ENCODE measurements at places on chromosomes 16 and 17. TPM values are rescaled to one million over a fixed set of nuclear protein-coding genes. Genes with fewer than 3 reads are reported as not detected.

GRCh38 chr17:4420692-4421131 is 13.0 kb upstream of the SPNS3 start:
- DNase-seq: peak; percentile 42

GRCh38 chr17:20926532-20926931 is 116.3 kb downstream of the USP22 start:
- no peak for DNase-seq

GRCh38 chr17:49404906-49405305 is 9.8 kb downstream of the PHB1 start:
- DNase-seq: no peak

DNA sequence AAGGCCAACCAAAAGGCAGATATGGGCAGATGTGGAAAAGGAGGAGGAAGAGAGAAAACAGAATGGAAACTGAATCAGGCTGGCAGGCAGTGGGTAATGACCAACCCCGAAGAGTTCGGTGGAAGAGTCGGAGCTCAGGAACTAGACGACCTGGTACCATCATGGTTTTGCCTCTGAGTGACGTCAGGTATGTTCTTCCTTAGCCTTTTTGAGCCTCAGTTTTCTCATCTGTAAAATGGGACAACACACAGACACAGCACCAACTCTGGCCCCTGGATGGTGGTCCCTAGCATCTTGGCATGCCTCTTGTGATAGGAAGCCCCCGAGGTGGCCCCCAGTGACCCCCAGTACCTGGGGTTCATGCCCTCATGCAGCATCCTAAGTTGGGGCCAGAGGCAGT is 37.2 kb upstream of the C16orf82 start:
- DNase-seq: no peak

DNA sequence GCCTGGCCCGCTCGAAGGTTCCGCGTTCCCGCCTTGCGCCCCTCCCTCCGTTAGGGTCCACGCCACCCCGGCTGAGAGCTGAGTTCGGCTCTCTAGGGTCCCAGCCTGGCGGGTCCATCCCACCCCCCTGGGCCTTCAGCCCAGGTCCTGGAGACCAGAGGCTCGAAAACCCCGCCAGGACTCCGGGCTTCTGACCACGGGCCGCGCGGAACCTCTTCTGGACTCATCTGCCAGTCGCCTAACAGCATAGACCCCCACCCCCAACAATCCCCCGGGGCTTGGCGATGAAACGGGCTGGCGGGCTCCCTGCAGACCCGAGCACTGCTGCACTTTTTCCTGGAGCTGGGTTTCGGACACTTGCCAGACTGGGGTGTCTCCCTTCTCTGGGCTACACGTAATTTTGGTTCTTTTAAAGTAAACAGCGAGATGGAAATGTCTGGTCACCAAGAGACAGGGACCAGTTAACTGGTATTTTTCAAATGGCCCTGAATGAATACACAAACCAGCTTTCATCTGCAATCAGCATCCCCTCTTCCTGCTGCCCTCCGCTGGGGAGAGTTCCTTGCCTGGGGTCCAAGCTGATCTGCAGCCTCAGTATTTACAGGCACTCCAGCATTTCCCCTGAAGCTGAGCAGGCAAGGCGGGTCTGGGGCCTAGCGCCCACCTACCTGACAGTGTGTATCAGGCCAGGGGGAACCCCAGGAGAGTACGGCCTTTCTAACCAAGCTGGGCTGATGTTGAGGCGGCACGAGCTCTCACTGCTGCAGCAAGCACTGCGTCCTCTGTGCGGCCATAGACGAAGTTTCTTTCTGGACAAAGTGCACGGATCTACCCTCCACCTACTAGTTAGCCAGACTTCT is 639 bp upstream of the TRIM65 start:
- DNase-seq: no peak

DNA sequence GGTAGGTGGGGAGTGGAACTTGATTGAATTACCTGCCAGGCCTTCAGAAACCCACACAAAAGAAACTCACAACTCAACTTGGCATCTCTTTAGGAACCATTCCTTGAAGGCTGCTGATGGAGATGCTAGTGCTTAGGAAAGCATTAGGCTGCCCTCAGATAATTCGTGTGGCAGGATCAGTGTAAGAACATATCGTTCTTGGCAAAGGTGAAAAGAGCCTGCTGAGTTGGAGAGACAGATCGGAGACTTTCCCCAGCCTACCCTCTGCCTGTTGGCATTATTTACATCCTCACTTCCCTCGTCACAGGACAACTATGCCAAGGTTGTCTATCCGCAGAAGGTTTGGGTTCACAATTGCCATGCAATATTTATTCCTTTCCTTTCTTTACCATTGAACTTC is 120.0 kb upstream of the HS3ST3A1 start:
- DNase-seq: no peak

- DNase-seq: peak; percentile 64
These were observed 18.0 kb downstream of the XPO6 start for GRCh38 chr16:28193530-28194423.

GRCh38 chr16:27355610-27356009 is 41.8 kb downstream of the IL4R start:
- DNase-seq: no peak

- DNase-seq: no peak
These were observed 320.5 kb downstream of the UTP18 start for GRCh38 chr17:51580869-51581268.

DNA sequence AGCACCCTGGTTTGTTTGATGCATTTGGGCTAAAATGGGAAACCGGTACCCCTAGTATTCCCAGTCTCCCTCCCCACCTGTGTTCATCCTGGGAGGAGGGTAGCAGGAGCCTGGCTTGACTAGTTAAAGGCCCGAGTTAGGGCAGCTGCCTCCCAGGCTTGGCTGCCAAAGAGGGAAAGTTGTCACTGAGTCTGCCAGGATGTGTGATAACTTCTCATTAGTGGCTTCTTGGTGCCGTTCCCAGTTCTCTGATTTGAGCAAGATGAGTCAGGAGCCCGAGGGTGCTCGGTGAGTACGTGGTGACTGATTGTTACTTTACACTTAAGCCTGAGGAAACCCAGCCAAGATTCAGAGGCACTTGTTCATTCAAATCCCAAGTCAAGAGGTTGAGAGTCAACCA is 2.5 kb downstream of the KRT32 start:
- peak; percentile 84 for DNase-seq

DNA sequence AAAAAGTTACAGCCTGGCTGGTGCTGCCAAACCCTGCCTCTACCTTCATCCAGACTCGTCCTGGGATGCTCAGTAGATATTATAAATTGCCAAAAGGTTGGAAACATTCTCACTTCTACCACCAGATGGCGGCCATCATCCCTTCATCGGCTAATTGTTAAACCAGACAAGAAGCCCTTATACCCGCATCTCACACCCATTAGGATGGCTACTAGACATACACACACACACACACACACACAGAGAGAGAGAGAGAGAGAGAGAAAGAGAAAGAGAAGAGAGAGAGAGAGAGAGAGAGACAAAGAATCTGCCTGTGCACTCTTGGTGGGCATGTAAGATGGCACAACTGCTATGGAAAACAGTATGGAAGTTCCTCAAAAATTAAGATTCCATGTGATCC is 15.0 kb upstream of the SCIMP start:
- DNase-seq: peak; percentile 53

GRCh38 chr16:1916640-1916990 is 1.6 kb downstream of the HS3ST6 start:
- no peak for DNase-seq

- peak; percentile 97 for DNase-seq
These were observed 78.6 kb upstream of the CREBBP start for GRCh38 chr16:3959148-3959547.

DNA sequence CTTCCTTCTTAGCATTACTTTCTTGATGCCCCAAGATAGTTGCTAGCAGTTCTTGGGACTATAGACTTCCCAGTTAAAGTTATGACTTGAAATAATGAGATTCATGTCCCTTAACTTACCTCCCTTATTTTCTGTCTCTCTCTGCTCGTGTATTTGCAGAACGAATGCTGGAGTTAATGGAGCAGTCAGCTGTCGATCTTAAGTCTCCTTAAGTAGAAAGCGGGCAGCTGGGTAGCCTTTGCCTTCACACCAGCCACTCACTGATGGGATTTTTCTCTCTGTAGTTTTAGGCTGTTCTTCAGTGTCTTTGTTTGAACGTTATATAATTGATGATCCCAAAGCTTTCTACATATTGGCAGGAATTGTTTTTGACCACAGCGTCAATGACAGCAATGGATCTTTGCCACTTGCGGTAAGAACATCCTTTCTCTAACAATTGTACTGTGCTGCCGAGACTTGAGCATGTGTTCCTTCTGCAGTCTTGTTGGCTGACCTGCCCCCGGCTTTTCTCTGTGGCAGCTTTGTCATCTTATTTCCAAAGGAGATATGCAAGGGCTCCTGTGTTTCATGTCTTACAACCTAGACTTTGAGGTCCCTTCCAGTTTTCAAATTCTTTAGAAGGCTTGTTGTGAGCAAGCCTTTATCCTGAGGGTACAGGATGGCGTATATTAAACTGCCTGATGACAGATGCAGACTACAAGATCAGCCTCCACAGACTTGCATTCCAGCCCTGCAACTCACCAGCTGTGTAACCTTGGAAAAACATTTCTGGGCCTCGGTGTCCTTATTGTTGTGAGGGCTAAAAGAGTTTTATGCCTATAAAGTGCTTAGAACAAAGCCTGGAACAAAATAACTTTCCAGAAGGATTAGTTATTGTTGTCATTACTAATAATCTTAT is 25.1 kb upstream of the ABCA3 start:
- no peak for DNase-seq

Gene SYCE1L
- 2.0 TPM for total RNA-seq

Gene FBXW10
- 0.67 TPM for total RNA-seq

Gene SHISA9
- 24.2 TPM for total RNA-seq

Gene FOXC2
- total RNA-seq: 6.0 TPM

Gene RASD1
- not detected for total RNA-seq

Gene PABPN1L
- not detected for total RNA-seq

Data from Caki2 (cell line).